Left ventricle myocardium superior (tissue), 1 donor: ENCODE measurements at places on chromosomes 5 and 9. TPM values are rescaled to one million over a fixed set of nuclear protein-coding genes. Genes with fewer than 3 reads are reported as not detected.

DNA sequence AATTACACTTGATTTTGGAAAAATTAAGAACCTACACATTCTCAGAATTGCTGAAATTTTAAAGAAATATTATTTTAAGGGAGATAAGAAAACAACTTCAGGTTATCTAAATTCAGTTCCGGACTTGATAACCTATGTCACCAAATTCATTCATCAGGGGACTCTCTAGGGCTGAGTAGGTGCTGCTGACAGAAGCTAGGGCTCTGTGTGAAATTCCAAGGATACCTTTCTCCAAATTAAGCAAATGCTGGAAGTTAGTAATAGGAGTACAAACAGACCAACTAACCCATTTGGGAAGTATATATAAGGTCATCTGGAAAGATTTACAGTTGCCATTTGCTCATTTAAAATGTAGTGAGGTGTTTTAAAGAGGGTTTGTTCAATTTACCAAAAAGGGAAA, 84.3 kb downstream of the SMIM23 start:
- DNase-seq = no peak

The NEUROG1 gene
- total RNA-seq = not detected

GRCh38 chr9:136610426-136610825, 52.3 kb upstream of the EGFL7 start:
- no peak for DNase-seq

DNA sequence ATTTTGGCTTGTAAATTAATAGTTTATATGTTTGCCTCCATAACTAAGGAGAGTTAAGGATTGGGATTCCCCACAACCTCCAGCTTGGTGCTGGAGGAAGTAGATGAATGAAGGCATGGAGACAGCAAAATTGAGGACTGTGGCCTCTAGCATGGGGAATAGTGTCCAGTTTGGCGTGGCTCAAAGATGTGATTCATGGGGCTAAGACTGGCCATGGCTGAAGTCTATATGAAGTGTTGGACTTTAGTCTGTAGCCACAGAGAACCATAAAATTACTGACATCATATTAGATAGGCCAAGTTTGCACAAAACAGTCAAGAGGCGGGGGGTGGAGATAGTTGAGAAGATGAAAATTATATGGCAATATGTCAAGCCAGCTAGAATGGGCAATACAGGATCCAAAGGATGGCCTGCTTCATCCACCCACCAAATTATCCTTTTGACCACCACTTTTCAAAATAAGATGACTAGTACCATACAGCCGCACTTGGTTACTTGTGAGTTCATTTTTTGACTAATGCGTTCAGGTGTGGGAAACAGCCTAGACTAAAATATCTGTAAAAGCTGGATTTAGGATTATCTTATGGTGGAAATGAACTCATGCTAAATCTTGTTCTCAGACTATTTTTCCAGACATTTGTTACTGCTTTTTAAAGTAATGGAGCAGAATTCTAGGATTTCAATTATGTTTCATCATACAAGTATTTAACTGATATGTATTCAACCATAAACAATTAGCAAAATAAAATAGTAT, 40.2 kb downstream of the ZNF474 start:
- no peak for DNase-seq

DNA sequence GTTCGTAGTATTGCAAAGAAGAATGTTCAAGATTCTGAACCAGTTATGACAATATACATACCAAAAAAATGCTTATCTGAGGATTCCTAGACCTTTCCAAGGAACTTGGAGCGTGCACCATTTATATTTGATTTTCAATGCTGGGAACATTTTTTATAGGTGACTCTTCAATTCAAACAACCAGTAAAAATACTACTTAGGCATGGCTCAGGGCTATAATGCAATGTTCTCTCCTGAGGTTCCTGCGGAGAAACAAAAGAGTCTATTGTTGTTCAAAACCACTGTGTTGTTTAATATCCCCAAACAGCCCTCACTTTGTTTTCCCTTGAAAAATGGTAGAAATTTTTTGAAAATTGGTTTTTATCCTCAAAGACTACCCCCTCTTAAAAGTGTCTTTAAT, 335.7 kb upstream of the IZUMO3 start:
- no peak for DNase-seq

DNA sequence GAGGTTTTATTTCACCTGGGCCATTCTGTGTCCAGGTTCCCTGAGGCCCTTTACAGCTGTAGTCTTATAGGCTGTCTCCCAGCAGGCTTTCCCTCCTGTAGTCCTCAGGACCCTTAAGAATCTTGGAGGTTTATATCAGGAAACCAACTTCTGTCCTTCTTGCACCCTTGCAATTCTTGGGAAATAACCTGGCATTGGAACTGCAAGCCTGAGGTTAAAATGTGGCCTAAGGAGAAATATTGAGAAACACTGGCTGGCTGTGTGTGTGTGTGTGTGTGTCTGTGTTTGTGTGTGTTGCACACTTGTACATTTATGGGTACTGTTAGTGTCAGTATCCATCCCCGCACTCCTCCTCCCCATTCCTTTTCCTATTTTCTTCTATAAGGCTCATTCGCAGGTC, 168.9 kb downstream of the PAPPA start:
- DNase-seq = no peak

DNA sequence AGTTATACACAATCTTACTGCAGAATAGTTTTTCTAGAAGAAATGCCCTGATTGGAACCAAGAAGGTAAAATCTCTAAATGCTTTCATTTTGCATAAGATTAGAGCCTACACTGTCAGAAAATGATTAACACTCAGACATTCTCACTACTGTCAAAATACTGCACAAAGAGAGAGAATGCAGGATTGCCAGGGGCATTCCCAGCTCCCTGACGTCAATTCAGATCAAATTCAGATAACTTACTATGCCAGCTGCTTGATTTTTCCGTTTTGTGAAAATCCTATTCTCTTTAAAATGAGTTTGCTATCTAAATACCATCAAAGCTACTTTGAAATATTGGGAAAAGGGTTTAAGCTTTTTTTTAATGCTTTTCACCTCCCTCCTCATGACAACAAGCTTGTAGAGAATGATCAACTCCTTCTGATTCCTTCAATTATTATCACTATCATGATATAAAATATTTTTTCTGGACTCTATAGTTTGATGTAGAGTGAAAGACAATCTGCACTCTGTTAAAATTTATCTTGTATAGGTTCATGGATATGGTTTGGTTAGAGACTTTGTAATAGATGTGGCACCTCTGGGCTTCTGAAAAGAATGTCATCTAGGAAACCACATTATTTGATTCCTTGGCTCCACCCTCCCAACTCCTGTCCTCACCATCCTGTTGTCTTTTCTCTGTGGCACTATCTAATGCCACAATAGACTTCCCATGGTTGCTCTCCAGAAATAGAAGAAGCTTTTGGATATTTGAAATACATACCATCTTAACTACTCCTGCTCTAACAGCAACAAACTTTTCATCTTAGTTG, 407.7 kb downstream of the PDE4D start:
- DNase-seq = no peak
